Neural crest cell (in vitro differentiated cells): ENCODE measurements at places on chromosomes 16 and 17. TPM values are rescaled to one million over a fixed set of nuclear protein-coding genes. Genes with fewer than 3 reads are reported as not detected.

Gene HSPB9
- 0.16 and 0.40 TPM in 2 replicates for total RNA-seq

Gene NPTX1
- 1.6 and 1.9 TPM in 2 replicates for total RNA-seq

Gene PRSS22
- total RNA-seq: not detected in 2 replicates

Gene MMP28
- 0.68 and 0.71 TPM in 2 replicates for total RNA-seq

Gene IFT20
- 14.0 and 15.9 TPM in 2 replicates for total RNA-seq

Gene CCDC78
- total RNA-seq: 7.0 and 7.2 TPM in 2 replicates

Gene OR3A3
- not detected in 2 replicates for total RNA-seq

Gene HEATR9
- not detected in 2 replicates for total RNA-seq

Gene C17orf50
- total RNA-seq: 0.23 TPM in 1 of 2 replicates, not detected in the other

Gene CCL5
- not detected in 2 replicates for total RNA-seq

Gene SPATA32
- 0.23 and 0.25 TPM in 2 replicates for total RNA-seq

Gene CCDC154
- total RNA-seq: 1.2 and 1.9 TPM in 2 replicates

Gene SLFN14
- total RNA-seq: not detected in 2 replicates

Gene STH
- not detected in 2 replicates for total RNA-seq

Gene TBX6
- 0.79 and 1.2 TPM in 2 replicates for total RNA-seq

Gene ABCA10
- 0.64 and 0.82 TPM in 2 replicates for total RNA-seq

Gene NEK8
- 6.2 and 6.3 TPM in 2 replicates for total RNA-seq

Gene BFAR
- 72.7 and 74.5 TPM in 2 replicates for total RNA-seq

Gene NHLRC4
- total RNA-seq: 0.84 and 0.86 TPM in 2 replicates

Gene WDR59
- 85.3 and 87.6 TPM in 2 replicates for total RNA-seq

Gene ATP1B2
- total RNA-seq: 12.1 and 14.3 TPM in 2 replicates

Gene MYH8
- not detected in 2 replicates for total RNA-seq

Gene PARD6A
- 7.5 and 8.3 TPM in 2 replicates for total RNA-seq

Gene KAT8
- total RNA-seq: 72.6 and 76.9 TPM in 2 replicates

Gene NDRG4
- total RNA-seq: 52.5 and 58.9 TPM in 2 replicates

Gene RARA
- total RNA-seq: 22.3 and 25.9 TPM in 2 replicates

Gene SHISA6
- total RNA-seq: 1.2 and 1.4 TPM in 2 replicates

Gene CSH2
- total RNA-seq: not detected in 2 replicates

Gene PAM16
- 36.2 and 43.3 TPM in 2 replicates for total RNA-seq

Gene KCNH6
- total RNA-seq: 0.12 TPM in 1 of 2 replicates, not detected in the other

Gene DPEP2
- total RNA-seq: not detected in 2 replicates

Gene PIK3R5
- total RNA-seq: 0.52 and 1.4 TPM in 2 replicates

Gene IL21R
- total RNA-seq: 0.55 and 0.79 TPM in 2 replicates

Gene SEZ6L2
- total RNA-seq: 8.7 and 9.3 TPM in 2 replicates
